ENCODE measurements at places on chromosomes 3 and 15.

DNA sequence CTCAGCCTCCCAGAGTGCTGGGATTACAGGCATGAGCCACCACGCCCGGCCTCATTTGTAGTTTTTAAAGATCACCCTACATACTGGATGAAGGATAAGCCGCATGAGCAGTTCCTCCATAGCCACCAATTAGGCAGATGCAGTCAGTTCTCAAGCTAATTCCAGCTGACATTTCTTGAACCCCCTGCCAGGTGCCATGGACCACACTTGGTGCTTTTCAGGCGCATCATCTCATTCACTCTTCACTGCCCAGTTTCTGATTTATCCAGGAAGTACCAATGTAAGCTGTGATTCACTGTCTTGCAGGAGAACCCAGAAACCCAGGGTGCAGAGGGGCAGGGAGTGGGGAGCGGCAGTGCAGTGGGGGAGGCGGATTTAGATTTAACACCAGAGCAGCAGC lies 56.5 kb upstream of the RASA2 start:
- DNase-seq = no peak

GRCh38 chr3:16663854-16664712 lies 58.9 kb upstream of the DAZL start:
- DNase-seq = no peak

GRCh38 chr3:178982137-178982536 lies 89.5 kb downstream of the ZMAT3 start:
- DNase-seq = no peak

DNA sequence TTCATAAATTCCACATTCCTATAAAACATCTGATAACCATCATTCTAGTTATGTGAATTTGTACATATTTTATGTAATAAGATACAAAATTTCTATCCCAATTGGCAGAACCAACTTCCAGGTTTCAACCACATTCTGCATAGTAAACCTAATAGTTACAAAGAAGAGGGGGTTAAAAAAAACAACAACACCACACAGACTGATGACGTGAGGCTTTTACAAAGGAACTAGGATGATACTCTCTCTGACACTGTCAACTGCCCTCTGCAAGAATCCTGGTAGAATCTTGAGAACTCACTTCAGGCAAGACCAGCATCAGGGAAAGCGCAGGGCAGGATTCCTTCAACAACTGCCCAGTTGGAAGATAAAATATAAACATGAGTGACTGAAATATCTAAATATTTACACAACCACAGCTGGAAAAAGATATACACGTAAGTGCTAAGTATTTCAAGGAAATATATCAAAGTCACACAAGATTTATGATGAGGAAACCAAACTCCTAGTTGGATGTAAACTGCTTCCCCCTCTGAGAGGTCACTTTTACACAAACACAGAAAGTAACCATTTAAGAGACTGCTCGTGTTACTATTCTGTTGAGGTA lies 816.4 kb downstream of the ROBO1 start:
- no peak for DNase-seq

DNA sequence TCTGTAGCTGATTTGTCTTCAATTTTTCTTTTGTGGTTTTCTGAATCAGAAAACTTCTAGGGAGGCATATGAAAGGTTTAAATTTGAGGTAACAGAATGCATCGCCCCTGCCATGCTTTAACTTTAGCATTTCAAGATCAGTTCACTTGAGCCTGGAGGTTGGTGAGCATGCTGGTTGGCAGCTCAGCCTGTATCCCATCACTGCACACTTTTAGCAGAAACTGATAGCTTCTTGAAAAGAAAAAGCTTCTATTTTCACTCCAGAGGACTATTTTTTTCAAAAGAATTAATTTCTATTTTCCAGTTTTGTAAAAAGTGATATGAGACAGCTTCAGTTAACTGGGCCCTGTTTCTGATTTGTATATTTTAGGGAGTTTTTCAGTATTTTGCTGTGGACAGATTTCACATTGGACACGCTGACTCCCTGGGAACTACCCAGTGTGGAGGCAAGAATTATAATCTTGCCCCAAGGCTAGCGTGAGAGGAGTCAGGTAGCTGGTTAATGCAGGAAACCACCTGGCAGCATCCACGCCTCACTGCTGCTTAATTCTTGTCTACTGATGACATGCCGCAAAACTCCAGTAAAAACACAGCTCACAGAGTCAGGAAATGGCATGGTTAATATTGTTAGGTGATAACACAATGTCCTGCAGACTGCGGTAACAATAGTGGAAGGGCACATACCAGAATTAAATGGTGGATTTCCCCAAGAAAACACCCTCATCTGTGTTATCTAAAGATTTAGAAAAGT lies 71.4 kb downstream of the DUT start:
- DNase-seq = no peak

DNA sequence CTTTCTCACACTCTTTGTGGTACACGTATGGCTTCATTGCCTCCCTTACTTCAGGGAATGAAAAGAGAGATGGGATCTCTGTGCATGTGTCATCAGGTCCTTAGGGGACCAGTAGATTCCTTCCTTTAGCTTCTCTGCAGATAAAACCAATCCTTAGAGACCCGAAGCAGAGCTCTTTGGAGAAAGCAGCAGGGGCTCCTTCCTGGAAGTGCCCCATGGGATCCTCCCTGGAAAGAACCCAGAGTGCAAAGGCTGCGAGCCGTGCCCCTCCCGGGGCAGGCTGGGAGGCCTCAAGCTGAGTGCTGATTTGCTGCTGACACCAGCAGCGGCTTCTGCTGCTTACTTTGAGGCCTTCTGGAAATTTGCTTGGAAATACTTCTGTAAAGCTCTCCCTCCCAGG lies 328.6 kb upstream of the RGMA start:
- no peak for DNase-seq

DNA sequence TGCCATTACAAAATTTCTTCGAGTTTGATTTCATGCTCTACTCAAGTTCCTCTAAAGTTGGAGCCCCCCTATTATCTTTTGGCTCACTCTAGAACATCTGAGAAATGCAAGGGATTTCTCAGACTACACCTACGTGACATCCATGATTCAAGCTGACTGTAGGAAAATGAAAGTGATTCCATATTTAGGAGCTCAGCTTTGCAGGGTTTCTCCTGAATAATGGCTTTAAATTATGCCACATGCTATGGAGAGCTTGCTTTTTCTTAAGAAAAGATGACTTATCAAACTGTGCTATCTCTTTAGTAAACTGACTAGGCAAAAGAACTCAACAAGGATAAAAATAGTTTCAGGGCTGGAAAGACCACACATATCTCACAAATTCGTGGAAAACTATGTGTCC lies 292.1 kb downstream of the LSAMP start:
- DNase-seq = no peak

- DNase-seq = no peak
Measured at GRCh38 chr3:192957441-192958021, 39.9 kb upstream of the MB21D2 start.

GRCh38 chr3:55486101-55486856 lies 827 bp downstream of the WNT5A start:
- DNase-seq = no peak

DNA sequence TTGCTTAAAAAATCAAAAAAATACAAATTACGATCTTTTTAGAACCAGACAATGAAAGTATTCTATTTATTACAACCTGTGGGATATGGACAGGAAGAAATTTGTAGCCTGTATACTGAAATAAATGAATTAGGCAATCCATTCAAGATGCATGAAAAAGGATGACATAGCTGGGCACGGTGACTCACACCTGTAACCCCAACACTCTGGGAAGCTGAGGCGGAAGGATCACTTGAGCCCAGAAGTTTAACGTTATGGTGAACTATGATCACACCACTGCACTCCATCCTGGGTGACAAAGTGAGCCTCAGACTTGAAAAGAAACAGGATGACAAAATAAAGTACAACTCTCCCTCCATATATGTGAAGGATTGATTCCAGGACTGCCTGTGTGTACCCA lies 74.1 kb downstream of the MSL2 start:
- DNase-seq = no peak

DNA sequence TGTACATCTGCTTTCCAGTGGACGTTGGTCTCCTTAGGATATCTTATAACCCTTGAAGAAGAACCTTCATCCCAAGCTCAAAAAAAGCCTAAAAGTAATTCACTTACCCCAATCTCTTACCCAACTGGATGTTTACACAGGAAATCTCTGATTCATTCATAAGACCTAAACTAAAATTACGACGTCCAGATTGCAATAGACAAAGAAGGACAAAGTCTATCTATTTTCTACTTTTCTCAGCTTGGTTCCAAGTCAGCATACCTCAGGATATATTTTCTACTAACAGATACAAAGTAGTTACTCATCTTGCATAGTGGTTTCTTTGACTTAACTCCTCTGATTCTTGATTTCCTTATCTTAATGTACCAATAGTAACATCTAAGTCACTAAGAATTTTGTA lies 669.9 kb downstream of the OTOL1 start:
- DNase-seq = no peak

DNA sequence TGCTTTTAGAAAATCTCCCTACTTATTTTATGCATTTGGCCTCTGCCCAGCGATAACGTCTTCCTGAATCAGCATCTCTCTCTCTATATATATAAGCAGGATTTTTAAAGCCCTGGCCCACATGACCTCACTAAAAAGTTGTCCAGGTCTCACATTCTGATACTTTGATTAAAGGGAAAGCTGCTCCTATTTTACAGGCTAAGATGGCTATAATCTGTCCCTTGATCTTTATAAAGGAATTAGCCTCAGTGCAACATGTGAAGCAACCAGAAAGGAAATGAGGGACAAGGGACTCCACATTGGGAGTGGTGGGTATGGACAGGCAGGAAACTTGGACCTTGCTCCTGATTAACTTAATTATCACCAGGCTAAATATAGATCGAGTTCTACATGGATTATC lies 25.6 kb upstream of the MUC13 start:
- DNase-seq = no peak

DNA sequence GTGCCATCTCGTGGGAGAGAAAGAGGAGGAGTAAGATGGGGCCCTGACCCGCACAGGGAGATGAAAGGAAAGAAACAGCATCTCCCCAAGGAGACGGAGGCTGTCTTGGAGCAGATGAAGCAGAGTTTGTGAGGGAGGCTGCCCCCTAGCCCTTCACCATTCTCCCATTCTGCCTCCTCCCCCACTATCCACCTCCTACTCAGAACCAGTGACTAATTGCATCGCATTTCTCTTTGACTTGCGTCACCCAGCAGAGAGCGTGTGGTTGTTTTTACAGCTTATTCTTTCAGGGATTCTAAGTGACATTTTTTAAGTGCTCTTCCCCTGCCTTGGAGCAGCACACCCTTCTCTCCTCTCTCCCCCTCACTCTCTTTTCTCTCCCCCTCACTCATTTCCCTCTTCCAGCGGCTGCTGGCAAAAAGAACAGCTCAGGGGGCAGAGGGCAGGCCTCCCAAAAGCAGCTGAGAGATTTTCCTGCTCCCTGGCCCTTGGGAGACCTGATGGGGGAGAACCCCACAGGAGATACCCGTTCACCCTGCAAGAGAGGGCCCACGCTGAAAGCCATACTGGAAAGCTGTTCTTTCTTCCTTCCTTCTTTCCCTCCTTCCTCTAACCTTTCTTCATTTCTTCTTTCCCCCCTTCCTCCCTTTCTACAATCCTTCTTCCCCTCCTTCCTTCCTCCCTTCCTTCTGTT lies 91.8 kb downstream of the MRPL46 start:
- no peak for DNase-seq

- no peak for DNase-seq
Measured at GRCh38 chr3:74347563-74348268, 266.7 kb downstream of the CNTN3 start.

DNA sequence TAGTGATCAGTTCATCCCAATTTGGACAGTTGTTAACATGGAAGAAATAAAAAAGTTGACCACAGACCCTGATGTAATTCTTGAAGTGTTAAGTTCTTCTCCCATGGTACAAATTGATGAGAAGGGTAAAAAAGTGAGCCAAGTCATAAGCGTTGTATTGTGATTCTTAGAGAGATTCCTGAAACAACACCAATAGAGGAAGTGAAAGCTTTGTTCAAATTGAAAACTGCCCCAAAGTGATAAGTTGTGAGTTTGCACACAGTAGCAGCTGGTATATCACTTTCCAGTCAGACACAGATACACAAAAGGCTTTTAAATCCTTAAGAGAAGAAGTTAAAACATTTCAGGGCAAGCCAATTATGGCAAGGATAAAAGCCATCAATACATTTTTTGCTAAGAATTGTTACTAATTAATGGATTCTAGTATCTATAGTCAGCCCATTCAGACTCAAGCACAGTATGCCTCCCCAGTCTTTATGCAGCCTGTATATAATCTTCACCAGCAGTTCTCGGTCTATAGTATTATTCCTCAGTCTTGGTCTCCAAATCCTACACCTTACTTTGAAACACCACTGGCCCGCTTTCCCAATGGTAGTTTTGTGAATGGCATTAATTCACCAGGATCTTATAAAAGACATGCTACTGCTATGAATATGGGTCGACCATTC lies 38.2 kb downstream of the CDIN1 start:
- DNase-seq = no peak

- DNase-seq = no peak
Measured at GRCh38 chr15:26179906-26180305, 316.8 kb upstream of the ATP10A start.

DNA sequence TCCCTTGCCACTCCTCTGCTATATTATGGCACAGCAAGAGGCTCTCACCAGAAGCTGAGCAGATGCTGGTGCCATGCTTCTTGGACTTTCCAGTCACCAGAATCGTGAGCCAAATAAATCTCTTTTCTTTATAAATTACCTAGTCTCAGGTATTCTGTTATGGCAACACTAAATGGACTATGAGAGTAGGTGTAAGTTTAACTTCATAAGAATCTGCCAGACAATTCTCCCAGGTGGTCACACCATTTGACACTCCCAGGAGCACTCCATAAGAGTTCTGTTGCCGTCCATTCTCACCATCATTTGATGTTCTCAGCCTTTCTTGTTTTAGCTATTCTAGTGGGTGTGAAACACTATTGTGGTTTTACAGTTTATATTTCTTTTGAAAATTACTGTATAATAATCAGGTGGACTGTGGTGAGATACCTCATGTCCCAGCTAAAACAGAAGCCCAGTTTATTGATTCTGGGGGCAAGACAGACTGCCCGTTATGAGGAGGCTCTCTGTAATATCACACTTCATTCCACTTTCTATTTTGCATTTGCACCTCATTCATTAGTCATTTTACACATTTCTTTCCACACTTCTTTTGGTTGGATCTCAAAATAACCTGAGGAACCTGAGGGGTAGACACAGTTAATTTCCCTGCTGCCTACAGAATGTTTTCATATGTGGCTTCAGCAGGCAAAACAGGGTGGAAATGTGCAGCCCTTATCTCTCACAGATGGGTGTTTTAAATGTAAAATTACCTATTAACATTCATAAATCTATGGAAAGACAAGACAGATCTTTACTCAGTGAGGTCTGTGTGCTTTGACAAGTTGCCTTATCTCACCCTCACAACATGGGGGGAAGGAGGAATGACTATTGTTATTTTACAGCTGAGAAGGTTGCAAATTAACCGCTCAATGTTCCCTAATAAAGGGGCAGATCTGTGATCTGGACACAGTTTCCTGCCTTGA lies 42.1 kb downstream of the CDCP1 start:
- DNase-seq = peak; percentile 7

DNA sequence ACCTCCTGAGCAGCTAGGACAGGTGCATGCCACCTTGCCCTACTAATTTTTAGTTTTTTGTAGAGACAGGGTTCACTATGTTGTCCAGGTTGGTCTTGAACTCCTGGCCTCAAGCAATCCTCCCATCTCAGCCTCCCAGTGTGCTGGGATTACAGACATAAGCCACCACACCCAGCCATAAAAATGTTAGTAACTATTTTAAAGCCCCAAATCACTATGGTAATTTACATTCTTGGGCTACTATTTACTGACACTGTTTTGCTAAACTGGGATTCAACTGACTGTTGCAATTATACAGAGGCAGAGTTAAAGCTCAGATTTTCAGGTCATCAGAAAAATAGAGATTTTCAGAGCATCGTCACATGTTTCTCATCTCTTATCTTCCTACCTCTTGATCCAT lies 258.6 kb downstream of the FEZF2 start:
- no peak for DNase-seq

GRCh38 chr3:134376786-134377426 lies 2.7 kb upstream of the AMOTL2 start:
- no peak for DNase-seq
